ENCODE measurements at places on chromosomes 2 and 18.

GRCh38 chr2:101516823-101517690, 42.1 kb upstream of the RFX8 start:
- no peak for DNase-seq

GRCh38 chr2:705971-706511, 28.8 kb upstream of the TMEM18 start:
- no peak for DNase-seq

DNA sequence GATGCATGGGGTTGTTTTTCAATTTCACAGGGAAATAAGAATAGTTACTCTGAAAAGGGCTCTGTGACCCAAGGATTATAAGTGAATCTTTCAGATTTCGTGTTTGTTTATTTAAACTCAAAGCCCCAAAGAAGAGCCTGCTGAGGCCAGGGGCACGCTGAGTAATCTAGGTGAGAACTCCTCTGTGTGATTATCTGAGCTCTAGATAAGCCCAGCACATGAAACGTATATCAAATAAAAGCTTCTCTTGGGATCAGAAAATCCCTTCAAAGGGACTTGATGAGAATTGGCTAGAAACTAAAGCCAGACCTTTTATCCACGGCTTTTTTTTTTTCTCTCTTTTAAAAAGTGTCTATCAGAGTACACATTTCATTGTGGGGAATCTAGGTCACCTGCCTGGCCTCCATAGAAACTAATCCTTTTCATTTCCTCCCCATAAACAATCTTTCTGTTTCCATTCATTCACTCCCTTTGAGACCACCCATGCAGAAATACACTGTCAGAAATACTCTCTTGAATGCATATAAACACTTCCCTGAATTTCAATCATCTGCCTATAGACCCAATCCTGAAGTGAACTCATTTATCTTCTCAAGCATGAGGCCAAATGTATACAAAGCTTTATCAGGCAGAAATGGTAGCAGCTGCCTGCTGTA, 137.4 kb downstream of the RIT2 start:
- DNase-seq = no peak

GRCh38 chr2:224764565-224765236, 48.5 kb upstream of the CCDC195 start:
- DNase-seq = no peak

DNA sequence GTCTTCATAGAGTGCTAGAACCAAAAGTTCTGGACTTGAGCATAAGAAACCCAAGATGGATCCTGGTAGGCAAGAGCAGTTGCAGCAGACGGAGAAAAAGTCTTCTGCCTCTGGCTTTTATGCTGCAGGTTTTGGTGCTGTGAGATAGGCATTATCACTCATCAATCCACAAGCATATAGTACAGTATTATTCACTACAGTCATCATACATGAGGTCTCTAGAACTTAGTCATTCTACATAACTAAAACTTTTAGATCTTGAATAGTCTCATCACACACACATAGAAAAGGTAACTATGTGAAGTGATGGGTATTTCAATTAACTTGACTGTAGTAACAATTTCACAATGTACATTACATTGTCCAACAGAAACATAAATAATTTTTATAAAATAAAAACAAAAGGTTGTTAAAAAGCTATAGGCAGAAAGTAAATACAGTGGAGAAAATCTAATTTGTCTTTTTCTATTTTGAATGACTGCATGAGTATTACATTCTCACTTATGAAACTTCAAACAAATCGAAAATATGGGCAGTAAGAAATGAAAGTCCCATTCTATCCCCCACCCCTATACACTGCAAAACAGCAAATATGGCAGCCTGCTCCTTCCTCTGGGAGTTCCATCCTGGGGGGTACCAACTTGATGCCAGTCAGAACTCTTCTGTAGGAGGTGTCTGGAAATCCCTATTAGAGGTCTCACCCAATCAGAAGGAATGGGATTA, 534.3 kb upstream of the ACVR2A start:
- DNase-seq = no peak

- DNase-seq = no peak
Observed at GRCh38 chr2:56523816-56524215, 340.0 kb downstream of the CCDC85A start.

GRCh38 chr2:124524155-124524915, 499.2 kb downstream of the CNTNAP5 start:
- DNase-seq = no peak

GRCh38 chr2:106020821-106021661, 173.1 kb downstream of the UXS1 start:
- no peak for DNase-seq

- DNase-seq = no peak
Observed at GRCh38 chr18:33830213-33830612, 252.2 kb downstream of the ASXL3 start.

DNA sequence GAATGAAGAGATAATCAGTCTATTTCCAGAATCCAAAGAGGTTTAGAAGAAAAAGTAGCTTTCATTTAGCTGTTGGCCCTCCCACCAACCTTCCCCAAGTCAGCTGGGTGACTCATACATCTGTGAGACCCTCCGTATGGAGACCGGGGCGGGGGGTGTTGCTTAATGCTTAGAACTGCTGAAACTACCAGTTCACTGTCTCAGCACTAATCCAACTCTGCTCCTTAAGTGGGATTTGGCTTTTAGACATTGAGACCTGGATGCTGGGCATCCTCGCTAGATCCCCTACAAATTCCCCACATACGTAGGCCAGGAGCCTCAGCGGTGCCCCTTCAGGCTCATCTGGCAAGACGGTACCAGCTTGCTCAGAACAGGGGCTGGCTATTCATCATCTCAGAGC, at the start of gene SAG:
Gene SAG, plus strand, starts transcription at position 252 of the 400 bp plus-strand sequence. CDS start 1,374 bp downstream, outside the sequence.
- DNase-seq = no peak

- DNase-seq = no peak
Observed at GRCh38 chr18:32300914-32301313, 111.1 kb downstream of the MEP1B start.

GRCh38 chr2:27989149-27989548, 98.6 kb downstream of the BABAM2 start:
- no peak for DNase-seq

GRCh38 chr18:44170208-44170880, 510.3 kb upstream of the SETBP1 start:
- DNase-seq = no peak
